ENCODE measurements at places on chromosomes 2 and 18. TPM values are rescaled to one million over a fixed set of nuclear protein-coding genes. Genes with fewer than 3 reads are reported as not detected.

- H3K27me3 ChIP-seq = no peaks in the 10 kb centered on the region
- H3K27ac ChIP-seq = no peak overlapping the region
- H3K36me3 ChIP-seq = no peaks in the 10 kb centered on the region
- no peaks in the 10 kb centered on the region for H3K4me1 ChIP-seq
- no peak overlapping the region for H3K4me3 ChIP-seq
These were observed 147.5 kb downstream of the RND3 start for GRCh38 chr2:150339951-150340350.

- H3K4me1 ChIP-seq = no peaks in the 10 kb centered on the region
- DNase-seq = no peak
- no peaks in the 10 kb centered on the region for H3K36me3 ChIP-seq
- no peak overlapping the region for H3K27ac ChIP-seq
These were observed 122.1 kb downstream of the EML6 start for GRCh38 chr2:54845514-54845913.

RGPD3 gene
- not detected for total RNA-seq

GRCh38 chr18:25459814-25460213 is 107.8 kb upstream of the ZNF521 start:
- no peak overlapping the region for H3K4me3 ChIP-seq
- no peaks in the 10 kb centered on the region for H3K27me3 ChIP-seq
- peaks cover 13% of the 10 kb centered on the region for H3K4me1 ChIP-seq
- no peaks in the 10 kb centered on the region for H3K36me3 ChIP-seq

- no peak overlapping the region for H3K4me3 ChIP-seq
- no peaks in the 10 kb centered on the region for H3K36me3 ChIP-seq
- no peak overlapping the region for H3K27ac ChIP-seq
- no peaks in the 10 kb centered on the region for H3K4me1 ChIP-seq
- no peaks in the 10 kb centered on the region for H3K27me3 ChIP-seq
These were observed 62.9 kb upstream of the POU3F3 start for GRCh38 chr2:104790901-104791495.

GRCh38 chr2:225615514-225615913 is 216.0 kb downstream of the NYAP2 start:
- no peak overlapping the region for H3K4me3 ChIP-seq
- H3K27me3 ChIP-seq = no peaks in the 10 kb centered on the region
- H3K4me1 ChIP-seq = no peaks in the 10 kb centered on the region
- H3K36me3 ChIP-seq = no peaks in the 10 kb centered on the region

- peaks cover 3% of the 10 kb centered on the region for H3K4me1 ChIP-seq
- no peak overlapping the region for H3K27ac ChIP-seq
- H3K36me3 ChIP-seq = peaks cover 65% of the 10 kb centered on the region
- no peaks in the 10 kb centered on the region for H3K27me3 ChIP-seq
These were observed 18.8 kb downstream of the HJURP start for GRCh38 chr2:233835230-233836186.

DNA sequence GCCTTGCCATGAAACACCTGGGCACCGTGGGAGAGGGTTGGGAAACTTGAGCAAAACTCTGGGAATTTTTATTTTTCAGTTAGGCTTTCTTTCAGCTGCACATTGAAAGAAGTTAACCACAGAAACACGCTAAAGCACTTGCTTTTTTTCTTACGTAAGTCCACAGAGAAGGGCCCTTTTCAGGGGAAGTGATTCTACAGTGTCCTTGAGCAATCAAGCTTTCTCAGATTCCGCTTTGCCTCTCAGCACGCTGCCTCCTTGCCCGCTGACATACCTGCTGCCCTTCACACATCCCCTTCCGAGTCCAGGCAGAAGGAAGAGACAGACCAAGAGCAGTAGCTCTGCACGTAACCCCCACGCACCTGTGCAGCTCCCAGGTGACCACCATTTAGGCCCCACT is 135.5 kb upstream of the MYT1L start:
- no peak overlapping the region for H3K4me3 ChIP-seq
- H3K27me3 ChIP-seq = peaks cover 13% of the 10 kb centered on the region
- no peak for DNase-seq
- no peak overlapping the region for H3K27ac ChIP-seq
- H3K36me3 ChIP-seq = no peaks in the 10 kb centered on the region

DNA sequence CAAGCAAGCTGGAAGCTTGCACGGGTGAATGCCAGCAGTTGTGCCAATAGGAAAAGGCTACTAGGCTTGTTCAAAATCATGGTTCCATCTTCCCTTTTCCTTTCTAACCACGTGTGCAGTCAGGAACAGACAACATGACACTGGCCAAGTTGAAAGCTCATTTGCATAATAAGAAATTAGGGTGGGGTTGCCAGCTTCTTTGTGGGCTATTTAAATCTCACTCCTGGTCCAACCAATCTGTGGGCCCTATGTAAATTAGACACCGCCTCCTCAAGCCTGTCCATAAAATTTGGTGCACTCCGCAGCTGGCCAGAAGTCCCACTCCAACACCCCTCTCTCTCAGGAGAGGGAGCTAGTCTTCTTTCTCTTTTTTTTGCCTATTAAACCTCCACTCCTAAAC is 1948.4 kb upstream of the PIK3C3 start:
- H3K4me3 ChIP-seq = no peak overlapping the region
- H3K4me1 ChIP-seq = no peaks in the 10 kb centered on the region
- H3K27me3 ChIP-seq = no peaks in the 10 kb centered on the region

ST8SIA5 gene
- 3.2 TPM for total RNA-seq

VSNL1 gene
- not detected for total RNA-seq

- H3K27ac ChIP-seq = no peak overlapping the region
- DNase-seq = no peak
- H3K4me1 ChIP-seq = no peaks in the 10 kb centered on the region
- H3K36me3 ChIP-seq = no peaks in the 10 kb centered on the region
These were observed 21.6 kb upstream of the ZNF521 start for GRCh38 chr18:25373432-25374179.

DNA sequence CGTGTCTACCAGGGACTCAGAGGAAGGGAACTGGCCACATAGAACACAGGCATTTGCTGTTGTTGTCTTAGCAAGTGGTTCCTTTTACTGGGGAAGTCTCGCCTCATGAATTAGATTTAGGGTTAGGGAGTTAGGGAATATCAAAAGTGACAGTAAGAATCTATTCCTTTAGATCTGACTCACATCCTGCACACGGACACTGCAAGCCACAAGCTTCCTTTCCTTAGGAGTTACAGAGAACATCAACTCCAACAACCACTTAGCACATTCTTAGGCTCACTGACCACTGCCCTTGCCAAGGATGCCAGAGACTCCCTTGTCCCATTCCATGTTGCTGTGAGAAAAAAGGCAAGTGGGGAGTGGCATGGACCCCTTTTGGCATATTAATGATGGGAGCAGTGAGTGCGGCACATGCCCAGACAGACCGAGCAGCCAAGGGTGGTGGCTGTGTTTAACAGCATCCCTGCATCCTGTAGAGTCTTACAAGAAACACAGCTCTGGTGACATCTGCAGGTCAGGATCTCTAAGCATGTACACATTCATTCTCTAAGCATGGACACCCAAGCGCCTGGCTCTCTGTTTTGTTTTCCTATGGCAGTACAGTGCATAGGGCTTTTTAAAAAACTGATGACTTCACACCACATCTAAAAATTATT is 745.6 kb upstream of the RAB6C start:
- DNase-seq = peak; percentile 10
- no peaks in the 10 kb centered on the region for H3K27me3 ChIP-seq
- H3K27ac ChIP-seq = no peak overlapping the region
- H3K4me1 ChIP-seq = no peaks in the 10 kb centered on the region
- H3K4me3 ChIP-seq = no peak overlapping the region

DNA sequence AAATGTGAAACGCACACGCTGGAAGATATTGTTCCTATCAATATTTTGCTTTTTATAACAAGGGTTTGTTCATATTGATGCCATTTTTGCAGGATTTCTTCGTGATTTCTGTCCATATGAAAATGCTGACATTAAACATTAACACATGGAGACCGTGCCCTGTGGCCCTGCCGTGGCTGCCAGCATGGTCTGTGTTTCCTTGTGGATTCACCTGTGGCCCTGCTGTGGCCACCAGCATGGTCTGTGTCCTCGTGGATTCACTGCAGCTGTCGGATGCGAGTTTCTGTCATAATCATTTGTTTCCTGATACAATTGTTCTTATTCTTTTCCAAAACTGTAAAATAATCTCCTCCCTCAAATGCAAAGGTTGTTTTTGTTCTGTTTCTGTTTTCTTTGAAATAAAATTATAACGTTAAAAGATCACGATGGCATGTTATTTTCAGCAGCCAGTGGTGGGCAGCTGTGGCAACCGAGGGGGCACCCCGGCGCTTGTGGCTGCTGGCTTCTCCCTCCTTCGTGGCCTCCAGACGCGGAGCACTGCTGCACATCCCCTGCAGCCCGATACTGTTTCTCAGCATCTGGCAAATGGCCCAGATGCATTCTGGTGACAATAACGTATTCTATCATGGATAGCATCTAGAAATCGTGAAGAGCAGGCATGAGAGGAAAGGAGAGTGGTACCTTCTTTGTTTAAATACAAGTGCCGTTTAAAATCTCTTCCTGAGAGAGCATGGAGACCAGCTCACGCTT is 143.5 kb downstream of the PTGR3 start:
- H3K27ac ChIP-seq = no peak overlapping the region
- no peaks in the 10 kb centered on the region for H3K27me3 ChIP-seq
- no peak for DNase-seq

ABI2 gene
- 85.7 TPM for total RNA-seq

GRCh38 chr2:211751848-211752247 is 786.8 kb downstream of the ERBB4 start:
- DNase-seq = no peak
- H3K27ac ChIP-seq = no peak overlapping the region
- no peak overlapping the region for H3K4me3 ChIP-seq
- H3K4me1 ChIP-seq = no peaks in the 10 kb centered on the region
- no peaks in the 10 kb centered on the region for H3K27me3 ChIP-seq

CHRND gene
- 91.0 TPM for total RNA-seq

C2orf81 gene
- total RNA-seq = 0.48 TPM

DNA sequence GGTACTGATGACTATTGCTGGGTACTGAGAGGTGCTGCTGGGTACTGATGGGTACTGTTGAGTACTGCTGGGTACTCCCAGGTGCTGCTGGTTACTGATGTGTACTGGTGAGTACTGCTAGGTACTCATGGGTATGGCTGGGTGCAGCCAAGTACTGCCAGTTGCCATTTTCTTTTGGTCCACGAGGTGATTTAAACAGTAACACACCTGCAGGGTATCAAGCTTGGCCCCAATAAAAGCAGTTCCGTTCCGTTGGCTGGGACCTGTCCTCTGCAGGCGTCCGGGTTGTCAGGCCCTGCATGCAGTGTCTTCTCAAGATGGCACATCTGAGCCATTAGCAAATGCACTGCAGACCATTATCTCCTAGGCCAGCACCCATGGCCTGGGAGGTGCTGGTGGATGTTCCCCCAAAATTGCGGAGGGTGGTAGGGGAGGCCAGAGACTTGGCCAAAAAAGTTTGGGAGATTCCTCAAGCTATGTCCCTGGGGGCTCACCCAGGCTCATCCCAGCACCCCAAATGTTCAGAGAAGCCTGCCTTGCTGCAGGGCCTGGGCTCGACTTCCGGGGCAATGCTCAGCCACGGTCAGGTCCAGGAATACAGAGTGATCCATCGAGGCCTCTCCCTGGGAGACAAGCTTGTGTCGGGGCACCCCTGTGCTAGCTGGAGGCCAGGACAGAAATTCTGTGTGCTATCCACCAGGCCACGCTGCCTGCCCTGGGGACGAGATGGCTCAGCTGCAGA is 165.2 kb downstream of the TWIST2 start:
- H3K4me3 ChIP-seq = no peak overlapping the region
- DNase-seq = no peak
- no peak overlapping the region for H3K27ac ChIP-seq

DNA sequence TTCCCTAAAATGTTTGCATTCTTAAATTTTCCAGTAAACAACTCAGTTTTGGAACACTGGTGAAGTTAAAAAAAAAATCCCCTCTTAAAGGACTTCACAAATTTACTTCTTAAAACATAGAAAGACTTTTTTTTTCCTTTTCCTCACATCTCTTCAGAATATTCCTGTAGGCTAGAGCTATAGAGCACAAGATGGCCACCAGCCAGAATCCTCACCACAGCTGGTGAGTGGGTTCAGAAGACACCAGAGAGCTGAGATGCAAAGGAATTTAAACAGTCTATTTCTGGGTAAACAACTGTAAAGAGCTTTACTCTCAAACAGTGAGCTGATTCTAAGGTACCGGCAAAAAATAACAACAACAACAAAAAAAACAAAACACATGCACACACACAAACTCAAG is 252.8 kb downstream of the LRP1B start:
- peak; percentile 66 for DNase-seq
- H3K4me3 ChIP-seq = no peak overlapping the region
- no peak overlapping the region for H3K27ac ChIP-seq
- no peaks in the 10 kb centered on the region for H3K27me3 ChIP-seq
- H3K36me3 ChIP-seq = no peaks in the 10 kb centered on the region

GNLY gene
- not detected for total RNA-seq

DNA sequence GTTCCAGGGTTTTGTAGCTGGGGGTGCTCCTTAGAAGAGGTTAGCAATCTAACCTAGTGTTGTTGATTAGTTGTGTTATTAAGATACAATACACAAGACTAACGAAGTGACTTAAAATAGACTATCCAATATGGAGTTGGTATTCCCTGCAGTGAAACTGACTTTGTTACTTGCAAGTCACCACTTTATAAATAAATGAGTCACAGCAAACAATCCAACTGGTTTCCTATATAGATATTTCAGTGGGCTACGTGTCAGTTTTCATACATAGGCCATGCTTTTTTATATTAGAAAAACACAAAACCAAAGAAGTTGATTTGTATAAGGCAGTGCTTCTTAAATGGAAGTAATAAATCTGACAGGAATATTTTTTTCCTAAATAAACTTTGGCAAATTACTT is 274.0 kb downstream of the CAMKMT start:
- H3K4me1 ChIP-seq = no peaks in the 10 kb centered on the region
- DNase-seq = no peak
- no peaks in the 10 kb centered on the region for H3K27me3 ChIP-seq
- H3K36me3 ChIP-seq = no peaks in the 10 kb centered on the region
- H3K27ac ChIP-seq = no peak overlapping the region

DNA sequence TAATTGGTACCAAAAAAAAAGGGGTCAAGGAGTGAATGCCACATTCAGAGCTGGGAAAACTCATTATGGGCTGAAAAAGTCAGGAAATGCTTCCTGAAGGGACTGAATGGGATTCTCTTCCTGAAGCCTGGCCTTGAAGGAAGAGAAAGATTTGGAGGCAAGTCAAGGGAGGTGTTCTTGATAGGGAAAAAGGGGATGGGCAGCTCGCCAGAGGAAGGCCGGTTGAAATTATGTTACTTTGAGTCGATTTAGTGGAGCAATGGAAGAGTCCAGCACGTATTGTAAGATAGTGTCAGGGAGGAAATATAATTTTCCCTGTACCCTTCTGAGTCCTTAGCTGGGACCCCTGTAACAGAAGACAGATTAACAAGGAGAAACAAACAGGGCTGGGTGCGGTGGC is 115.3 kb upstream of the STPG4 start:
- H3K27ac ChIP-seq = no peak overlapping the region
- no peaks in the 10 kb centered on the region for H3K27me3 ChIP-seq
- H3K4me1 ChIP-seq = peaks cover 33% of the 10 kb centered on the region
- no peak for DNase-seq

- no peak overlapping the region for H3K4me3 ChIP-seq
- no peaks in the 10 kb centered on the region for H3K27me3 ChIP-seq
- no peak overlapping the region for H3K27ac ChIP-seq
- no peaks in the 10 kb centered on the region for H3K36me3 ChIP-seq
These were observed 82.9 kb upstream of the RAB12 start for GRCh38 chr18:8526332-8526731.

Data from SJCRH30 (cell line).